ENCODE measurements at places on chromosomes 13 and 19. TPM values are rescaled to one million over a fixed set of nuclear protein-coding genes. Genes with fewer than 3 reads are reported as not detected.

DNA sequence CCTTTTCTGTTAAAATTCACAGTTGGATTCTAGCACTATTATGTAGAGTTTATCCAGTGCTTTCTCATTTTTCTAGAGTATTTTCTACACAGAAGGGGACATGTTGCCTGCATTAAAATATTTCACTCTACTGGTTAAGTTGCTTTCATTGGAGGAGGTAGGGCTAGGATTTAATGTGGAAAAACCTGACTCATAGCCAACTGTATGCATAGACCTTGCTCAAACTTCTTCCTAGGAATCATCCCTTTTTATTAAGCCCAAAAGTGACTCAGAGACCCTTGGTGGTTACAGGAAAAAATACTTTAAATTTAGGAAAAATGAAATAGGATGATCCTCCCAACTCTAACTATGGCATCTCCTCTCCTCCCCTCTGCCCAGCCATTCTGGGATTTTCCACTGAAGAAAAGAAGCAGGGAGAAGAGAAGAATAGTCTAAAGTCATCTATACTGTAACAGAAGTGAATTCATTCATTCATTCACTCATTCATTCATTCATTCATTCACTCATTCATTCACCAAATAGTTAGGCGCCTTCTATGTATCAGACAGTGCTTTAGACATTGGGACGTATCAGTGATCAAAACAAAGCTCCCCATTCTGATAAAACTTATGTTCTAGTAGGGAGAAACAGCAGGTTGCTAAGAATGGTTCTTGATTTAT, 109.0 kb upstream of the HTR2A start:
- no peaks in the 10 kb centered on the region for H3K36me3 ChIP-seq
- no peak for DNase-seq
- H3K4me3 ChIP-seq: no peak overlapping the region
- no peak overlapping the region for H3K27ac ChIP-seq
- no peaks in the 10 kb centered on the region for H3K4me1 ChIP-seq
- no peaks in the 10 kb centered on the region for H3K27me3 ChIP-seq

DNA sequence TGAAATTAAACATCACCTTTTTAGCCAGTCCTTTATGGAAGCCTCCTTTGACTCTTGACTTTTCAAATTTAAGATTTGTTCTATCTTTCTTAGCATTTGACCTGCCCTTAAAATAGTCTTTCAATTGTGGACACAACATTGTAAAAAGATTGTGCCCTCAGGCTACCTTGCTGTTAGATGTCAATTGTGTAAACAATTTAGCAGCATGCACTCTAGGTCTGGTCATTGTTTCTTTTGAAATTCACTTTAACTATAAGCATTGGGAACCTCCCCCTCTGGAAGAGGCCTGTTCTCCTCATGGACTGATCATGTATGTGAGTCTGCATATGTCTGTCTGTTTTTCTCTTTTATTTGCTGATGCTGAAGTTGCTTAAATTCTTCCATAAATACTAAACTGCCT, 31.5 kb upstream of the PABPC3 start:
- H3K27me3 ChIP-seq: no peaks in the 10 kb centered on the region
- no peak overlapping the region for H3K27ac ChIP-seq
- H3K4me3 ChIP-seq: no peak overlapping the region
- H3K36me3 ChIP-seq: no peaks in the 10 kb centered on the region

DNA sequence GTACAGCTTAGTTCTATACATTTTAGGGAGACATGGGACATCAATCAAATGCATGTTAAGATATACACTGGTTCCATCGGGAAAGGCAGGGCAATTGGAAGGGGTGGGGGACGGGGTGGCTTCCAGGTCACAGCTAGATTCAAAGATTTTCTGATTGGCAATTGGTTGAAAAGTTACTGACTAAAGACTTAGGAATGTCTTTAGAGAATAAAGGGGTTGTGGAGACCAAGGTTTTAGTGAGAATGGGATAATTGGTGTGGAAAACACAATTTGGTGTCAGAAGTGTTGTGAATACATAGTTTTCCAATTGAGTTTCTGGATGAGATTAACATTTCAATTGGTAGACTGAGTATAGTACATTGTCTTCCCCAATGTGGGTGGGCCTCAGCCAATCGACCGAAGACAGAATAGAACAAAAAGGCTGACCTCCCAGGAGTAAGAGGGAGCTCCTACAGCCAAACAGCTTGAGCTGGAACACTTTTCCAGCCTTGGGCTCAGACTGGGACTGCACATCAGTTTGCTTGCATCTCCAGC, 988 bp upstream of the CCDC169 start:
- H3K27me3 ChIP-seq: no peaks in the 10 kb centered on the region
- no peaks in the 10 kb centered on the region for H3K4me1 ChIP-seq
- H3K36me3 ChIP-seq: no peaks in the 10 kb centered on the region
- DNase-seq: no peak

DNA sequence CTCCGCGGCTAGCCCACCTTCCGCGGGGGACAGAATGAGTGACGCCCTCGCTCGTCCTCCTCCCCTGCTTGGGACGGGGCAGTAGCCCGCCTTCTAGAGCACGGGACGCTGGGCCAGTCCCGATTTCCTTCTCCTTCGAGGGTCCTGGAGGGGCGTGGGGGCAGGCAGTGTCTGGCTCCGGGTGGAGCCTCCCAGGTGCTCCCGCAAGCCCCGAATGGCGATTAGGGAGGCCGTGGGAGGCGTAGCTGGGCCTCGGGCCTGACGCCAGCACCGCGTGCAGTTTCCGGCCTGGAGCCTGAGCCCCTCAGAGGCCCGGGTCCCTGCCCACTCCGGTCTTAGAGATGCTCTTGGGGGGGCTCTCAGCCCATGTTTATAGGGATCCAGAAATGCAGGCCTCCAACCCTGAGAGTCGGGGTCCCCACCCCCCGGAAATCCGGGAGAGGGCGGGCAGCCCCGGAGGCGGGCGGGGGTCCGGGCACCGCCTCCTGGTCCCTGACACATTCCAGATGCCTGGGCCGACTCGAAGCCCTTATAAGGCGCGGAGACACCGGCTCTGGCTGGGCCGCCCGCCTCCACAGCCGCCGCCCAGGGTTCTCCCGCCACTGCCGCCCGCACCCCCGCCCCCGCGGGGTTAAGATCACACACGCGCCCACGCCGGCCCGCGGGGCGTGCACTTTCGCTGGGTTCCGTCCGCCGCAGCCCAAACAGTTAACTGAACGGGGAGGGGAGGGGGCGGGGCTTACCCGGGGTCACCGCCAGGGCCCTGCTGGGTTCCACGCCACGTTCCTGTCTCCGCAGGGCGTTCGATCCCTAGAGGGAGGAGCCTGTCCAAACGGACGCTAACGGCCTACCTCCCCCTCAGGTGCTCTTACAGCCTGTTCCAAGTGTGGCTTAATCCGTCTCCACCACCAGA, 1.5 kb downstream of the MYADM start:
- no peaks in the 10 kb centered on the region for H3K27me3 ChIP-seq
- peak; percentile 93 for DNase-seq
- H3K4me3 ChIP-seq: peak overlapping the region; percentile 91

DNA sequence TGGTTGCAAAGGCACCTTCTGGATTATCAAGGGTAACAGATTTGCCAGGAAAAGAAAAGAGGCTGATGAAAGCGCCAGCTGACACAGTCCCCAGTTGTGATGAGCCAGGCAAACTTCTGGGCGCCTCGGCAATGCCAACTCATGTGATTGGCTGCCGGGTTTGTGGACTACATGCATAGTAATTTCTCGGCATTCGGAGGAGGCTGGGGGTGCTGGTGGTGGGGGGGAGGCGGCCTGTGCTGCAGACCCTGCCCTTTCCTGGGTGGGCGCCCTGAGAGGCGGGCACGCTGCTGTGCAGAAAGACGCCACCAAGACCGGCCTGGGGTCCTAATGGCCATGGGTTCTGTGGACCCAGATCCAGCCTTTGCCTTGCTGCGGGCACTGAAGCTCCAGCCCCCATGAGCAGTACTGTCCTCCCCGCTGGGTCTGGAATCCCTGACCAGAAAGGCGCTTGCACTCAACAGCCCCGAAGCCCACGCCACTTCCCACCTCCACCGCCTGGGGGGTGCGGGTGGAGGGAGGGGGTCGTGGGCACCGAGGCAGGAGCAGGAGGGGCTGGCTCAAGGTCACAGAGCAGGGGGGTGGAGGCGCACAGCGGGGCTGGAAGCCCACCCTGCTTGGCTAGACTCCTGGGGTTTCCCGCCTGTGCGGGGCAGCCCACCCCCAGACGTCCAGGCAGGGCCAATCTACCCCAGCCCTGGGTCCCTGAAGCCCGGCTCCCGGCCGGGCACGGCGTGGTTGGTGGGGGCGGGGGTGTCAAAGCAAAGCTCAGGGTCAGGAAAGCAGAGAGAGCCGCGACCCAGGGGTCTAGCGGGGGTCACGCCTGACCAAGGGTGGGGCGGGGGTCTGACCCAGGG, 1.0 kb downstream of the DIRAS1 start:
- no peak overlapping the region for H3K4me3 ChIP-seq
- no peaks in the 10 kb centered on the region for H3K4me1 ChIP-seq
- H3K36me3 ChIP-seq: no peaks in the 10 kb centered on the region

- no peak overlapping the region for H3K27ac ChIP-seq
- H3K4me1 ChIP-seq: no peaks in the 10 kb centered on the region
Observed at GRCh38 chr19:42178791-42179674, 38.4 kb downstream of the DEDD2 start.

DNA sequence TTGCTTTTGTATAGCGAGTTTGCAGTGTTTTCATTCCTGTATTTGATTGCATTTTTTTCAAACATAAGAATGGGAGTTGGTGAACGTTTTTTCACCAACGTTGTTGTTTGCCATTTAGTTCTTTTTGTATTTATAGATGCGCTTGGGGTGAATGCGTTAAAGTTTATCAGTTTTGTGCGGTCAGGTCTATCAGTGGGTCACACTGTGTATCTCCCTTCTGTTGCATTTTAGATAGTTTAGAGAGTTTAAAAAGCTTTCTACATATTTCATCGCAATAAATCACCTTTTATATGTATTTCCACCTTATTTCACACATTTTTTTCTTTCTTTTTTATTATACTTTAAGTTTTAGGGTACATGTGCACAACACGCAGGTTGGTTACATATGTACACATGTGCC, 16.4 kb downstream of the OR7A5 start:
- H3K4me3 ChIP-seq: no peak overlapping the region
- no peaks in the 10 kb centered on the region for H3K36me3 ChIP-seq
- H3K4me1 ChIP-seq: no peaks in the 10 kb centered on the region
- H3K27ac ChIP-seq: no peak overlapping the region

GRCh38 chr19:57682226-57682766, 519 bp downstream of the ZNF551 start:
- no peaks in the 10 kb centered on the region for H3K27me3 ChIP-seq
- H3K4me1 ChIP-seq: no peaks in the 10 kb centered on the region
- no peak for DNase-seq
- H3K27ac ChIP-seq: no peak overlapping the region
- H3K4me3 ChIP-seq: peak overlapping the region; percentile 67

ZNF579 gene
- 12.9 TPM for total RNA-seq

N4BP2L1 gene
- total RNA-seq: 32.2 TPM

CDX2 gene
- not detected for total RNA-seq

JAK3 gene
- 33.3 TPM for total RNA-seq

FXYD3 gene
- total RNA-seq: 0.49 TPM

RGL3 gene
- 51.6 TPM for total RNA-seq

Measured in aorta (tissue), 5 donors.